A549 (cell line): ENCODE measurements at places on chromosomes 12 and 14. TPM values are rescaled to one million over a fixed set of nuclear protein-coding genes. Genes with fewer than 3 reads are reported as not detected.

The BATF gene
- not detected in 3 replicates for polyA plus RNA-seq

The NAB2 gene
- polyA plus RNA-seq = 7.0 to 9.8 TPM (median 7.8 TPM) in 3 replicates

The MDGA2 gene
- 0.05 to 0.12 TPM (median 0.08 TPM) in 3 replicates for polyA plus RNA-seq

The UBE3B gene
- 14.0 to 15.4 TPM (median 14.5 TPM) in 3 replicates for polyA plus RNA-seq

The SLC16A7 gene
- 0.14 to 0.45 TPM (median 0.17 TPM) in 3 replicates for polyA plus RNA-seq
